ENCODE measurements at places on chromosomes 4 and X.

- DNase-seq = no peak
Observed at GRCh38 chr4:5220028-5220427, 168.7 kb downstream of the STK32B start.

DNA sequence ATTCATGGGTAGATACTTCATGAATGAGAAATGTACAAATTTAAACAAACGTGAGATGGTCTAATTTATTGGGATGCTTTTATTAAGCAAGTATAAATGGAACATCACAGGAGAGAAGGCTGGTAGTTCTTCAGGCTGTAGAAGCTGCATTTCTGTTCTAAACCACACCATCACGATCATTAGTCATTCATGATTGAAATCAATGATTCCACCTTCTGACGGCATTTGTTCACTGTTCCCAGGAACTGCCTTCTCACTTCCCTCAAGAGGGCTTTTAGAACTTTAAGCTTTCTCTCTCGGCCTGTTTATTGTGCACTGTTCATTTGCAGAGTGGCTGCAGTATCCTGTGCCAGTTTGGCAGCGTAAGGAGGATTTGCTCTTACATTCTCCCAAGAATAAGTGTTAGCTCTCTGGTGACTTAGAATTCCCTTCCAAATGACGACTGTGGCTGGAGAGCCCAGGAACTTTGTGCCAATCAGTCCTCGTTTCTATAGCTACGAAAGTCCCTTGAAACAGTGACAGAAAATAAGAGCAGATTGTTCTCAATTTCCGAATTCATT is 54.7 kb downstream of the MFAP3L start:
- DNase-seq = no peak

DNA sequence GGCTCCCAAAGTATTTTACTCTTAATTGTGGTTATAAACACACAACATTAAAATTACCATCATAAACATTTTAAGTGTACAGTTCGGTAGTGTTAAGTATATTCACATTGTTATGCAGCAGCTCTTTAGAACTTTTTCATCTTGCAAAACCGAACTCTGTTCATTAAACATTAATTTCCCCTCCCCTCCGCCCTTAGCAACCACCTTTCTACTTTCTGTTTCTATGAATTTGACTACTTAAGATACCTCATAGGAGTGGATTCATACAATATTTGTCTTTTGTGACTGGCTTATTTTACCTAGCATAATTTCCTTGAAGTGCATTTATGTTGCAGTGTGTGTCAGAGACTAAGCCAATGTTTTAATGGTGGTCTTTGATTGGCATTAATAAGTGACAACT is 32.6 kb downstream of the IL13RA1 start:
- DNase-seq = no peak

DNA sequence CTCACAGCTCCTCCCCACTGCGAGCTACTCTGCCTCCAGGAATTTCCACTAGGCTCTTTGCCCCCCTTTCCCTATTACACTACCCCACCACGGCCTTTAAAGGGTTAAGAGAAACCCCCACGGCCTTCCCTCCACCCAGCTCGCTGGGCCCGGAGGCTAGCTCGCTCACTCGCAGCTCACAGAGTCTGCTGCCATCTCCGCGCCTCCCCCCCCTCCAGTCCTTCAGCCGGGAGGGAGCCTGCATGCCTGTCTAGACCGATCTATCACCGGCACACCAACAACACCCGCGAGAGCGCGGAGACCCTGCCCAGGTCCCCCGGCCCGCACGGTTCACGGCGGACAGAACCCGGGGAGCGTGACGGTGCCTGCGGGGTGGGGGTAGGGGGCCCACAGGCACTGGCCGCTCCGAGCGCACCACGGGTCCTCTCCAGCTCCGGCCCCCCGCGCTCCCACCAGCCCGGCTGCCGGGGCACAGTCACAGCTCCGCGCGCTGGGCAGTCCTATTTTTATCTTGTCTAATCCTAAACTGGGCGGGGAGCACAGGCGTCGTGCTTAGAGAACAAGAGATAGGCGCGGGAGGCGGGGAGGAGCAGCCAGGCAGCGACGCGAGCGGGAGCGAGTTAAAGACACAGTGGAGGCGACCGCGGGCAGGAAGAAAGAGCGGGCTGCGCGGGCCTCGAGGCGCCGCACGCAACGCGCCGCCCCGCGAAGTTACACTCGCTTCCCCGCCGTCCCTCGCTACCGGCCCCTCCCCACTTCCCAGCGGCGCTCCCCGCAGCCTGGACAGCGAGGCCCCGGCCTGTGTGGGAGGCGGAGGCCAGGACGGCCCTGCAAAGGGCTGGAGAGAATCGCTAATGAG is 3.5 kb downstream of the BCOR start:
- no peak for DNase-seq

DNA sequence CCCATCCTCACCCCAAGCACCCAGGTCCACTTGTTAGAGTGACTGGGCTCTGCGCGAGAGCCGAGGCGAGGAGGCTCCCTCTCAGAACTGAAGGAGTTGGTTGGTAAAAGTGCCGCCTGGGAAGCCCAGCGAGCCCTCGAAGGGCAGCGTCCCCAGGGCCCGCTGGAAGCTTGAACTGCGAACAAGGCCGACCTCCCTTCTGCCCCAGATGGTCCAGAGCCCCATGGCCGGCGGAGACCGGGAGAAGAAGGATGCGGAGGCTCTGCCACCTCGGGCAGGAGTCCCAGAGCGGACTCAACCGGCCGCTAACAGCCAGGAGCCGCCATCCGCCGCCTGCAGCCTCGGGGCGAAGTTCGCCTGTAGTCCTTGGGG is 116.3 kb upstream of the TEX13C start:
- no peak for DNase-seq

- no peak for DNase-seq
Observed at GRCh38 chr4:85209161-85209560, 242.7 kb upstream of the WDFY3 start.

- no peak for DNase-seq
Observed at GRCh38 chr4:39279416-39279815, 86.7 kb downstream of the RFC1 start.

GRCh38 chr4:24655326-24655725 is 71.0 kb upstream of the DHX15 start:
- DNase-seq = no peak

DNA sequence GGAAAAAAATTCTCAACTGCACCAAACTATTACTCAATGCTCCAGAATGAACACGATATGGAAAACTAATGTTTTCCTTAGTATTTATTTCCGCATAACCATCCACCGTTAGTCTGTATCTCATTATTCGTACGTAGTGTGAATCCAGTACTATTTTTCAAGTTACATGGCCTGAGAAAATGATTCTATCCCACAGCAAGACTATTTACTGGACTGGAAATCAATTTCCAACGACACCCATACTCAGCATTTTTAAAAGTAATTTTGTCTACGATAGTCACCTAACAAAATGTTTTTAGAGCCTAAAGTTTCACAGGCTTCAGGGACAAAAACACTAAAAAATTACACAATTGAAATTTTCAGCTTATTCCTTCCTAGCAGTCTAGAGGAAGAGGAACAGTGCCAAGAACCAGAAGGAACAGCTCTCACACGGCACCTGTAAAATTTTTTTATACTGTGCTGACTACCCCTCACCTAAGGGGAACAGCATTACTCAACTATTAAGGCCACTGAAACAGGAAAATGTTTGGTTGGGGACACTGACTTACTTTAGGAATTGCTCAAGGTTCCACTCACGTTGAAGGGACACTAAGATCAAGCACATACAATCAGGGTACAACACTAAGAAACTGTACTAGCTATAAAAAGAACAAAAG is 9.6 kb downstream of the UBE2D3 start:
- no peak for DNase-seq

- no peak for DNase-seq
Observed at GRCh38 chrX:133606990-133607389, 191.7 kb upstream of the GPC4 start.

DNA sequence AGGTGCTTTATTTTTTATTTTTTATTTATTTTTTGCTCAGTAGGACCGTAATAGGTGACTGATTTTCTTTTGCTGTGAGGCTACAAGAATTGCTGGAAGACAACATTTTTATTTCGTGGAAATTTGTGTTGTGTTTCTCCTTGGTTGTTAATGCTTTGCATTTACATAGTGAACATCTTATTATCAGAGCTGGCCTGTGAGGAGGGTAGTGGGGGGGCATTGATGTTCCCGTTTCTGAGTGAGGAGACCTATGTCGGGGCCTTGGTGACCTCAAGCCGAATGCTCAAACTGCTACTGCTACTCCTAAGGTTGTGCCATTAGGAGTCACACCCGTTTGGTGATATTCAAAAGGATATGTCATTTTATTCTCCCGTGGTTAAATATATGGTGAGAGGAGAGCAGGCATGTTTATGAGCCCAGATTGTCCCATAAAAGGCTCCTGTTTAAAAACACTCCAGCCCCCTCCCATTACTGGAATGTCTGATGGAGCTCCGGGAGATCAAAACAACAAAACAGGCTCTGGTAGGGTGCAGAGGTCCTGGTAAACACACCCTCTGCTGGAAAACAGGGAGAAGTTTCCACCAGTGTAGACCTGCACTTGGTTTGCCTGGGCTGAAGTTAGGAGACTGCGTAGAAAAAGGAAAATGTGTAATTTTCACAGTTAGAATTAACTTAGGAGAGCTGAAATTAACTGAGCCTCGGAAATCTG is 5.6 kb downstream of the PDGFRA start:
- DNase-seq = no peak

GRCh38 chr4:122909683-122910082 is 12.7 kb downstream of the NUDT6 start:
- DNase-seq = no peak

GRCh38 chr4:81982846-81983540 is 390.8 kb downstream of the HNRNPD start:
- DNase-seq = no peak

GRCh38 chrX:25207803-25208475 is 192.2 kb upstream of the ARX start:
- no peak for DNase-seq
